ENCODE measurements at places on chromosomes 6 and 20.

- DNase-seq = no peak
Measured at GRCh38 chr6:87230801-87231200, 75.4 kb downstream of the ZNF292 start.

DNA sequence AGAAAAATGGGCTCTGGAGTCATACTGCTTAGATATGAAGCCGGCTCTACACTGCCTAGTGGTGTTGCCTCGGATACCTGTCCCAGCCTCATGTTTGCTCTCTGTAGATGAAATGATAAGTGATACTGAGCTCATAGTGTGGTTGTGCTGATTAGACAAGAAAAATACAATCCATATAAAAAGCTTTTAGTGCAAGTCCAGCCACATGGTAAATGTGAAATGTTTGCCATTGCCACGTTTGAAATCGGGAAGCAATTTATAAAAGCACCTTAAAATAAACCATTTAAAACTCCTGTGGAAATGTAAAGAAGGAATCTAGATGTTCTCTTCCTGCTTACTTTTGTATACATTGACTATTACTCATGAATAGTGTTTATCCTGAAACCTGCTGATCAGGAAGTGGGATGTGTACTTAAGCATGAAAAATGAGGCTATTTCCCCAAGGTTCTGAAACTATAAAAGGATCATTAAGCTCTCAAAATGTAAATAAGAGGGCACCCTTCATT lies 13.1 kb upstream of the PBOV1 start:
- no peak for DNase-seq

DNA sequence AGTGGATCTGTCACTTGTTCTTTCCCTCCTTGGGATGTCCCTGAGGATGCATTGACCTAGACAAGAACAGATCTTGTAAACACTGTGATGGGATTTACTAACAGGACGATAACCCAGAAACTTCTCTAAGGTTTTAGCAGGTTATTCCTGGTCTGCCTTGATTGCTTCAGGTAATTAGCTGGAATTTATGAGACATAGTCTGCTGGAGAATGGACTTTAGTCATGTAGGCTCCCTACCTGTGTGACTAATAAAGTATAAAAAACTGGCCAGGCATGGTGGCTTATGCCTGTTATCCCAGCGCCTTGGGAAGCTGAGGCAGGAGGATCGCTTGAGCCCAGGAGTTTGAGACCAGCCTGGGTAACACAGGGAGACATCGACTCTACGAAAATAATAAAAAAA lies 96.1 kb downstream of the PAK5 start:
- no peak for DNase-seq

DNA sequence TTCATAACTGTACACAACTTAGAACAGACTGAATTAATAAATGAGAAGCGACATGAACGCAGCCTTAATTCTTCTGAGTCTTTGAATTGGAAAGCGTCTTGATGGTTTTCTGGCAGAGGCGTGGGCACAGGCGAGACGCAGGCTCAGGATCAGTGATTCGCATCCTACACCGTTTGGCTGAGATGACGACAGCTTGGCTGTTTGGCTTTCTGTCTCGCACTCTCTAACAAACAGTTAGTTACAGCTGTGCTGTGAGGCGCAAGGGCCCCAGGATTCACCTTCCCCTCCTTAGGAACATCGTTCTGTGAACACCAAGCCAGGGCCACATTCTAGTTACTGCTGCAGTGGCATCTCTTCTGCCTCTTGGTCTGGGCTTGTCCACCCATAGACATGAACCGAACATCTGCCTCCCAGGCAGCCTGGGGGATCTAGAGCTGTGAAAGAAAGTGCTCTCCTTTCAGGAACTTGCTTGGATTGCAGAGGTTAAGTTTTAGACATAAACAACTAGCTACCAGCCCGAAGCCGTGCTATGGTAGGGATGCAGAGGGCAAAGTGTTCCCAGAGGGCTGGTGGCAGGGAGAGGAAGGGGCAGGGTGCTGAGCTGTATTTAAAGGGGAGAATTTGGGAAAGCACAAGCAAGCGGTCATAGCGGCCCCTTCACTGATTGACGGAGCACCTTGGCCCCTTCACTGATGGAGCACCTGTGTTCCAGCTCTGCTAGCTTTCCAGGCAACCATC lies 49.6 kb downstream of the TCP11 start:
- no peak for DNase-seq

GRCh38 chr6:101114703-101115102 lies 233.6 kb upstream of the ASCC3 start:
- no peak for DNase-seq

GRCh38 chr20:32622585-32623468 lies 37.7 kb upstream of the NOL4L start:
- no peak for DNase-seq

- no peak for DNase-seq
Measured at GRCh38 chr20:5675103-5676091, 74.8 kb upstream of the SHLD1 start.

DNA sequence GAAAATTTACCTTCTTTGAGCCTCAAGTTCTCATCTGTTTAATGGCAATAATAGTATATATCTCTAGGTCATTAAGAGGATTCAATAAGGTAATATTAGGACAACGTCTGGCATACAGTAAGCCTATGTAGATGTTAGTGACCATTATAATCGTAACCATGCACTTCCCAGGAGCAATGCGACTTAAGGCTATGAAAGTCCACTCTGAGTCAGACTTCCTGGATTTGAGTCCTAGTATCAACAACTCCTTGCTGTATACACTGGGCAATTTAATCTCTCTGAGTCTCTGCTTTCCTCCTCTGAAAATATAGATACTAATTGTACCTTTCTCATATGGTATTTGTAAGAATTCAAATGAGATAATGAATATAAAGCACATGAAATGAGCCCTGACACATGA lies 168.1 kb upstream of the HDDC2 start:
- DNase-seq = no peak

GRCh38 chr20:24406251-24406650 lies 63.2 kb upstream of the SYNDIG1 start:
- DNase-seq = no peak

GRCh38 chr6:166672624-166673206 lies 45.7 kb upstream of the RPS6KA2 start:
- no peak for DNase-seq

- no peak for DNase-seq
Measured at GRCh38 chr6:73394577-73395354, at the start of gene DDX43. Gene DDX43, plus strand, starts transcription at chr6:73394828. Its CDS starts 78 bp downstream, at chr6:73394906.

DNA sequence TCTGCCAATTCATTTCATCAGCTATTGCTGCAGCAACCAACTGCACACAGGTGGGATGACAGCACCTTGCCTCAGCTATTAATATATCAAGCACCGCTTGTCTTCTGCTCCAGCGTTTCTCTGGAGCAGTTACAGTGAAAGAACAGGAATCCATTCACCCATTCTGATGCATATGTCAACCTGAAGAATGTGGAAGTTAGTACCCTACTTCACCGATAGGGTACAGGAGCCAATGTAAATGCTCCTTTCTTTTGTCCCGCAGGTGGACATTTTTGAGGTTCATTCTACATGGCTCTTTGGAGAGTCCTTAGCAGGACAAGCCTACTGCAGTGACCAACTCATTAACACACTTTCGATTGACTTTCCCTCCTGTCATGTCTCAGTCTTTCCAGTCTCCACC lies 139.9 kb upstream of the PRND start:
- no peak for DNase-seq

GRCh38 chr6:42503894-42504293 lies 52.2 kb upstream of the TRERF1 start:
- DNase-seq = no peak

DNA sequence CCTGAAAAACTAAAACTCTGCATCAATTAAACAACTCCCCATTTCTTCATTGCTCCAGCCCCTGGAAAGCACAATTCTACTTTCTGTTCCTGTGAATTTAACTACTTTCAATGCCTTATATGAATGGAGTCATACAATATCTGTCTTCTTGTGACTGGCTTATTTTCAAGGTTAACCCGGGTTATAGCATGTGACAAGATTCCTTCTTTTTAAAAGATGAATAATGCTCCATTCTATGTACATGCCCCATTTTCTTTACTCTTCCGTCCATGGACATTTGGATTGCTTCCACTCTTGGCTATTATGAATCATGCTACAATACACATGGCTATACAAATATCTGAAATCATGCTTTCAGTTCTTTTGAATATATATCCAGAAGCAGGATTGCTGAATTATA lies 334.9 kb upstream of the ID4 start:
- no peak for DNase-seq

DNA sequence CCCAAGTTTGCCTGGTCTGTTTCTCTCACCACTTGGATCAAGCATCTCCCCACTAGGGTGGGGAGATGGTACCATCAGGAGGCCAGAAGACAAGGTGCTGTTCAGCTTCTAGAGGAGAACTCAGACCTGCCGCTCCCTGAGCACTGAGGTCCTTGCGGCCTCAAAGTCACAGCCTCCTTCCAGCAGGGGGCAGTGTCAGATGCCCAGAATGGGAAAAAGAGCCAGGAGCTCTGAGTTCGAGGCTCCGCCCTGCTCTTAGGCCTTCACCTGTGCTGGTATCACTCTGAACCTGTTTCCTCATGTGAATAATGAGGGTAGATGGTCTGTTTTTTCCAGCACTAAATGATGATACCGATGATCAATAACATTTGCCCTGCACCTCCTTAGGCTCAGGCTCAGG lies 68.7 kb downstream of the TOX2 start:
- DNase-seq = no peak

- DNase-seq = no peak
Measured at GRCh38 chr6:5433324-5433723, 172.0 kb downstream of the FARS2 start.

GRCh38 chr20:58669287-58670006 lies 18.4 kb downstream of the STX16 start:
- no peak for DNase-seq

- no peak for DNase-seq
Measured at GRCh38 chr6:148203970-148204369, 138.7 kb upstream of the SASH1 start.

- no peak for DNase-seq
Measured at GRCh38 chr6:134331256-134331655, 13.3 kb upstream of the SGK1 start.

DNA sequence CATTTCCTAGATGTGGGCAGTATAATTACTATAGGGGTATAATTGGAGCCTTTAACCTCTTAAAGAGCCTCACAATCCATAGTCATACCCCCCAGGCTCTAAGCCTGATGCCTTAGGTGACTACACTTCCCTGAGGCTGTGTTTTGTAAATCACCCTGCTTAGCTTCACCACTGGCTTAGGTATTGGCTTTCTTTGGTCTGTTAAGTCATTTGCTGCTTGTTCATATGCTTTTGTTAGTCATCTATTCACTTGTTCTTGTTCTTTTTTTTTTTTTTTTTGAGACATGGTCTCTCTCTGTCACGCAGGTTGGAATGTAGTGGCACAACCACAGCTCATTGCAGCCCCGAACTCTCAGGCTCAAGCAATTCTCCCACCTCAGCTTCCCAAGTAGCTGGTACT lies 26.7 kb downstream of the KAT14 start:
- DNase-seq = no peak

- DNase-seq = no peak
Measured at GRCh38 chr20:13681248-13682125, 42.8 kb upstream of the TASP1 start.

- no peak for DNase-seq
Measured at GRCh38 chr6:99821164-99821563, 172.9 kb downstream of the MCHR2 start.

DNA sequence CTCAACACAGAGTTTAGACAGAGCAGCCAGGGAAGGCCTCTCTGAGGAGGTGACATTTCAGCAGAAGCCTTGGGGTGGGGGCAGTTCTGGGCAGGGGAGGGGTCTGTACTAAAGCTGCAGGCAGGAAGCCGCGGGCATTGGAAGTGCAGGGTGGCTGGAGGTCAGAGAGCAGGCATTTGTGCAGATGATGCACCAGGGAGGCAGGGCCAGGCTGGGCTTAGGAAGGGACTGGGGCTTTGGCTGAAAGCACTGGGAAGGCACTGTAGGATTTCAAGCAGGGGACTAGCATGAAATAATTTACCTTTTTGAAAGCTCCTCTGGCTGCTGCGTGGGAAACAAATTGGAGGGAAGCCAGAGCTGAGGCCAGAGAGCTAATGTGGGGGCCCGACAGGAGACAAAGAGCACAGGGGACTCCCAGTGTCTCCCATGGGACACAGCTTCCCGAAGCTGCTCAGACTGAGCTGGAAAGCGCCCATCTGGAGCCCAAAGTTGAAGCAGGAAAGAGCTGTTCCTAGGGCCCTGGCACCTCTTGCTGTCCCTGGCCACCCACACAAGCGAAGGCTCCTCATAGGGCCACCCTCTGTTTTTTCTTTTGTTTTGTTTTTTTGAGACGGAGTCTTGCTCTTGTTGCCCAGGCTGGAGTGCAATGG lies 19.3 kb downstream of the ADA start:
- DNase-seq = no peak

DNA sequence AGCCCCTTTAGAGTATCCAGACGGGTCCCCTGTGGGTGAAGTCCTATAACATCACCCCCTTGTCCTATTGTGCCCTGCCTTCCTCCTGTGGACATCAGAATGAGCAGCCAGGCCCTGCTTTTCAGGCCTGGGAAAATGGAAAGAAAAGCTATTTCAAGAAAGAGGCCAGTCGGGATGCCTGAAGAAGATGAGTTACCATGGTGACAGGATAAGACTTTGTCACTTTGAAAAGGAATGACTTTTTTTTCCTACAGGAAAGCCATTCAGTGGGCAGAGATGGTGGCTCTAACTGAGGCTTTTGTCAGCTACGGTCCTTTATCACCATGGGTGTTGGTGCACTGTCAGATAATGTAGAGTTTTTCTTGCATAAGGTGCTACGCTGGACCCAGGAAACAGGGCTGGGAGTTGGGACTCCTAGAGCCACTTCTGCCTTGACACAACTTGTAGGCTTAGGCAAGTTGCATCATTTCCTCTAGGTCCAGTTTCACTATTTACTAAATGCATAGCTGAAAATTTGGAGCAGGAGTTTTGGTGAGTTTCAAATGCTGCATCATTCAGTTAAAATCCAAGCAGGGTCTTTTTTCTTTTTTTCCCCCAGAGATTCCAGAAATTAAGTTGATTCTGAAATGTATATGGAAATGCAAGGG lies 293.6 kb upstream of the PRND start:
- DNase-seq = no peak

Measured in substantia nigra (tissue), 51 donors.